ENCODE measurements at places on chromosomes 16 and 17.
A peak's percentile ranks its signal among the peaks of the same experiment; 100 is the strongest.

DNA sequence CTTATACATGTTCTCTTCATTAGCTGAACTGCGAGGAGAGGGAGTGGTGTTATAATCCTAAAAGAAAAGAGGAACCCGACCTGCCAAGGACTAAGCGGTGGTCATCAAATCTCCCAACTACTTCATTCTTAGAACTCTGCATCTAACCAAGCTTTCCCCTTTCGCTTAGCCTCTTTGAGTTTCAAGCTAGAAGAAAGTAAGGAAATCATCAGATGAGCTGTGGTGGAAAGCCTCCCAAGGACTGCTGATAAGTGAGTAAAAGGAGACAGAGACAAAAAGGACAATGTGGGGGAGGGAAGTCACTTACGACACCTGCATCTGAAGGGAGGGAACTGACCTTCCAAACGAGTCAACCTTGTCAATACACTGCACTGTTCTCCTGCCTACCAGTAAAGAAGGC, 121.3 kb downstream of the TRIM37 start:
- no peak for DNase-seq

DNA sequence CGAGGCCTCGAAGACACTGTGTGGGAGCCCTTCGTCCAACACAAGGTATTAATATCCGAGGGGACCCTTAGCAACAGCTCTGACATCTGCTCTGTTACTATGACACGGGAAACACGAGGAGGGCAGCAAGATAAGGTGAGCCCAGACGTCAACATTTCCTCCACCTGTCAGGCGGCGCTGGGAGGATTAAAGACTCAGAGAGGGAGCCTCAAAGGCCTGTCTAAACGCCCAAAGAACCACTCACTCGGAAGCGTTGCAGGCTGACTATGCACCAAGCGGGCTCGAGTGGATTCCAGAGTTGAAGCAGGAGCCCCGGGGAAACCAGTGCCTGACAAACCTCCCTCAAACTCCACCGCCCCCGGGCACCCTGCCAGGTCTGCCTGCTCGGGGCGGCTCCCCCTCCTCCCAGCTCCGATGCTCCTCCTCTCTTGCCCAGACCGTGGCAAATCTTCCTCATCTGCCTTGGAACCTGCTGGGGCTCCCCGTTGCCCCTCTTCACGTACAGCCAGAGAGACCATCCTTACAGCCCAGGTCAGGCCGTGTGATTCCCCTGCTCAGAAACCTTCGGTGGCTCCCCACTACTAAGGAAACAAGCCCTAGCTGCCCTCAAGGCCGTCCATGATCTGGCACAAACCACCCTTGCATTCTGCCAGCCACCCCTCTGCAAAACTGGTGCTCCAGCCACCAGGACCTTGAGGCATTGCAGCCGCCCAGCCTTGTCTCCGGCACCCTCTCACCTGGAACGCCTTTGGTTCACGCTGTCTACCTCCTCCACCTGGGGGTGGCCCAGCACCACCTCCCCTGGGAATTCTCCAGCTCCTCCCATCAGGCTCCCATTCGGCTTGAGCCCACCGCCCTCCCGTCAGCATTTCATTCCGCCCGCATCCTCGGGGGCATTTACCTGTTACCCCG, 16.2 kb downstream of the RPH3AL start:
- no peak for DNase-seq

GRCh38 chr16:69405326-69405725, 19.1 kb upstream of the CYB5B start:
- DNase-seq, result no peak

DNA sequence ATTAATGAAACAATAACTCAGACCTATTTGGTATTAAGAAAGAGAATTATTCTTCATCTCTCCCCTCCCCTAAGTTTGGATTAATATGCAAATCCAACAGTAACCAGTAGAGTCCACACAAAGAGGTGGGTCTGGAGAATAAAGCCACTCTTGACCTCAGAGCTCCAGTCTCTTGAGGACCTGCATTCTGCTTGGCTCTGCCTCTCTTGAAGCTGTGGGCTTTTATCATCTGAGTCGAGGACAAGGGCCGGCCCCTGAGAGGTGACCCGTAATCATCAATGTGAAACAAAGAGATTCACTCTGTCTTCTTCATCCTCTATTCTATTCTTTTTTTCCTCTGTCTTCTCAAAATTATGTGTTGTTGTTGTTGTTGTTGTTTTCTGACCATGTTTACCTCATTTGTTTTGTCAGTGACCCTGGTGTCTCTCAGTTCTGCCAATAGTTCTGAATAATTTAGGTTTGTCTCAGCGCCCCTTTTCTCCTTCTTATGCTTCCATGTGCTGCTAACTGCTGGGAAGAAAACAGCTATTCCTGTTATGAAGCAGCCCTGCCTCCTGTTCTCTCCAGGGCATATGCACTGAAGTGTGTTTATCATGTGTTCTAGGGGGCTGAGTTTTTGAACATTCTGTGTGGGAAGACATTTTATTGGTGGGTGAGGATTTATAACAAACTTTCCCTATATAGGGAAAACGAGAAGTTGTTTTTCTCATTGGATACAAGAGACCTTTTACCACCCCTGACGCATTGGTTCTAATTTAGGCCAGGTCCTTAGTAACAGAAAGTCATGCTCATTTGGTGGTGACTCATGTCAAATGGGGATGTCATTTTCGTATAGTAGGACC, 135.8 kb downstream of the TRIM37 start:
- no peak for DNase-seq

DNA sequence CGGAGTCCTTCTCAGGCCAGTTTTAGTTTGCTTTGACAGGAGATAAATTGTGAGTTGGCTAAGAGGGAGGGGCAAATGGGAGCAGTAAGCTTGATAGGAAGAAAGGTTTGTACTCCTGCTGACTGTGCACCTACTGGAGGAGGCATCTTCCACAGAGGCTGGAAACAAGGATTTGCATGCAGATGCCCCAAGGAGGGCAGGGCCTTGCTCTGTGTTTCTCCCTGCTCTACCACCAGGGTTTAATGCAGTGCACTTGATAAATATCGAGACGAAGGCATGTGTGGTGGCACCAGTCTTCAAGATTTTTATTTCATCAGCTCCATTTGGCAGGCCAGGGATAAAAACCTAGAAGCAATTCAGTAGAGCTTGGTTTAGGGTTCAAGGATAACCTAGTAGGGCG, 210.5 kb upstream of the C16orf82 start:
- no peak for DNase-seq

GRCh38 chr17:58370309-58370708, 18.3 kb upstream of the SUPT4H1 start:
- no peak for DNase-seq

- DNase-seq, result no peak
Observed at GRCh38 chr17:69218986-69219385, 9.6 kb downstream of the ABCA10 start.

GRCh38 chr16:86714166-86714565, 135.8 kb downstream of the FOXL1 start:
- DNase-seq, result no peak

- DNase-seq, result peak; percentile 15
Observed at GRCh38 chr16:4081521-4082021, 34.7 kb downstream of the ADCY9 start.

DNA sequence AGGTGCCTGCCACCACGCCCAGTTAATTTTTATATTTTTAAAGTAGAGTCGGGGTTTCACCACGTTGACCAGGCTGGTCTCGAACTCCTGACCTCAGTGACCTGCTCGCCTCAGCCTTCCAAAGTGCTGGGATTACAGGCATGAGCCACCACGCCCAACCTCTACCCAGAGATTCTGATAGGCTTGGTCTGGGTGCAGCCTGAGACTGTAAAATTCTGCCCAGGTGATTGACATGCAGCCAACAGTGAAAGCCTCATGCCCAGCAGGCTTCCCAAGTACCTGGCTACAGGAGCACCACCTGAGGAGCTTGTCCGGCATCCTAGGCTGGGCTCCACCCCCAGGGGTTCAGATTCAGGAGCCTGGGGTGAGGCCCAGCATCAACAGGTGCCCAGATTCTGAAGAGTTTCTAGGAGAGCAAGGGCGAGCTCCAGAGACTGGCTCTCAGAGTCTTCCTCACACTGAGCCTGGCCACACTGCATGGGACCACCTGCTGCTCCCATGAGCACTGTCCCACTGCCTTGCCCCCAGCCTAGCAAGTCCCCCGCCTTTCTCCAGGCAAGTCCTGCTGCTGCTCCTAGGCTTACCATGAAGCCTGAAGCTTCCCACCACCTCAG, 16.6 kb downstream of the ZNF385C start:
- no peak for DNase-seq

- no peak for DNase-seq
Observed at GRCh38 chr16:66008136-66008535, 358.4 kb upstream of the CDH5 start.

DNA sequence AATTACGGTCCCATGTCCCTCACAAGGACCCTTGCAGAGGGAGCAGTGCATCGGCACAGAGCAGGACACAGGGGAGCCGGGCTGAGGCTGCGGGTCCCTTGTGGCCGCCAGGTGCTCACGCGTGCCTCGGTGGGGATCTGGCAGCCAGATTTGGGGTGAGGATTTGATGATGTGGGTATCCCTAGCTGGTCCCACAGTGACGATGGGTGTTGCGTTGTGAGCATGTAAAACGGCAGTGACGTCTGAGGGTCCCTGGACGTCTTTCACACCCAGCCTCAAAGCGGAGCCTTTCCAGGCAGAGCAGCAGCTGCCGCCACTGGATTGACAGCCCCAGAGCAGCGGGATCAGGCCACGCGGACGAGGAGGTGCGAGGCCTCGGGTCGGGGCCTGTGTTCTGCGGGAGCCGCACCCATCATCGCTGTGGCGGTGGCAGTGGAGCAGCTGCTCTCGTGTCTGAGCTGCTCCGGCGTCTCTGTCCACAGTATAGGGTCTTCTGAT, 54.6 kb downstream of the WDR45B start:
- no peak for DNase-seq

DNA sequence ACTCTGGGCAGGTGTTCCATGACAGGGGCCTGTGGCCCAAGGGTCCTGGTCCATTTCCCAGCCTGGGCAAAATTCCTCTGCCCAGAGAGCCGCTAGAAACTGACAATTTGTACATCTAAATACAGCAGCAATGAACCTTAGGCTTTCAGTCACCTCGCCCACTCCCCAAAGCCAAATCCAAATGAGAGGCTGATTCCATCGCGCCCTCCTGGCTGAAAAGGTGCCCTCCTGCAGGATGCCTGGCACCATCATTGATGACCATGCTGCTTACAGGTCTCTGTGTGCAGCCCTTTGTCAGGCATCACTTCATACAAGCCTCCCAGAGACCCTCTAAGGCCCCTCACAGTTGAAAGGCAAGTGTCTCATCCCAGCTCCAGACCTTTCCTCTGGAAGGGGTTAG, 114.7 kb downstream of the C16orf78 start:
- DNase-seq, result no peak

- DNase-seq, result no peak
Observed at GRCh38 chr17:75685499-75685898, 18.4 kb downstream of the SAP30BP start.

GRCh38 chr17:17832032-17832363, 4.8 kb downstream of the SREBF1 start:
- no peak for DNase-seq

DNA sequence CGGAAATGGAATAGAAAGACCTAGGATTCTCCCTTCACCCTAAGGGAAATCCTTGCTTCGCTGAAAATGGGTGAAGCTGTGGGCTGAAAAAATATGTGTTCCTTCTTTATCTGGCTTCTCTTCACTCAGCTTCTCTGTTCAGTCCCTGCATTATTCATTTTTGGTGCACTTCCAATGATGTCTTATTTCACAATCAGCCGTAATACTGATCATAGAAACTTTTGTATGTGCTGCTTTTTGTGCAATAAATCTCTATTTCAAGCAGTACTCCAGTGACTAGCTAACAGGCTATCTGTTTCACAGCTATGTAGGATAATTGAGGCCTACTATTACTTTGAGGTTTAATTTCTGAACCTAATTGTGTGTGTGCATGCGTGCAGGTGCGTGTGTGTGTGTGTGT, 144.6 kb downstream of the FOXL1 start:
- DNase-seq, result no peak

GRCh38 chr16:24611310-24611709, 71.9 kb downstream of the RBBP6 start:
- no peak for DNase-seq

Data from thymus (tissue), 14 donors.